ENCODE measurements at places on chromosomes 12 and 14.

DNA sequence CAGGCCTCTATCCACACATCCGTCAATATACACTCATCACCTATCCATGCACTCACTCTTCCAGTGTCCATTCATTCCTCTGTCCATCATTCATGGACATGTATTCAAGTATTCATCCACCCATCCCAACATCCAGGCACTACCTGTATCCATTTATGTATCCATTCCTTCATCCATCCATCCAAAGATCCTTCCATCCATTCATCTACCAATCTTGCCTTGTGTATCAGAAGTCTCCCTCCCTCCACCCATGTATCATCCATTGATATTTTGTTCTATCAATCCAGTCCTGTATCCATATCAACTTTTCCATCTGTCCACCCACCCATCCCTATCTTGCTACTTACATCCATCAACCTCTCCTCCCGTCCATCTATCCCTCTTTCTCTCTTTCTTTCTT is 4.0 kb downstream of the BEGAIN start:
- no peak for DNase-seq

DNA sequence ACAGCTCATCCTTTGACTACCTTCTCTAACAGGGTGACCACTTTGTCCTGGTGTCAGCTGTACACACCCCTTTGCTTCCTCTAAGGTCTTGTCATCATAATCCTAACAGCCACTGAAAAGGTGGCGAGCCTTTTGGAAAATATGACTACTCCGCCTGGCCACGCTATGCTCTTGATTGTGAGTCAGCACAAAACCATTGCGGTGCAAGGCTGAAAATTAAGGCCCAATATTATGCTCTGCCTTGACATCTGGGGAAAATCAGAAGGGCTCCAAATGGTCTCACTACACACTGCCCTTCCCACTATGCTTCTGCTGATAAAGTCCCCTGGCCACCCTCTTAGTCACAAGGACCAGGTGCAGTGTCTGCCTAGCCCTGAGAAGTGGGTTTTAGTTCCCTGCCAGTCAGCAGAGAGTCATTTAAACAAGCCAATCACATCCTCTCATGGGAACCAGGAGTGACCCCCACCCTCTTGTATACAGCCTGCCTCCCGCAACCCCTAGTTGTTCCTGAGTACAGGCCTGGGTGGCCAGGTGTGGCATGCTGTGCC is 34.3 kb downstream of the FGD6 start:
- DNase-seq: no peak

DNA sequence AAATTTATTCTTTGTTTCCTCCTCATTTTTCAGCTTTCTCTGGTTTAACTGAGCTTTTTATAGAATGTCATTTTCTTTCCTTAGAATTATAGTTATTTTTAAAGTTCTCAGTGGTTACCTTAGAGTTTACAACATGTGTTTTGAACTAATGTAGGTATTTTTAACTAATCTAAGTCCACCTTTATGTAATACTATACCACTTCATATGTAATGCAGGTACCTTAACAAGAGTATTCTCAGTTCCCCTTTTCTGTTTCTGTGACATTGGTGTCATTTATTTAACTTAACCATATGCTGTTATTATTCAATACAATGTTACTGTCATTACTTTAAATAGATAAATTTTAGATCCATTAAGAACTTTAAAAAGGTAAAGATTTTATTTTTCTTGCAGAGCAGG is 30.3 kb upstream of the KCNC2 start:
- no peak for DNase-seq

GRCh38 chr14:69151458-69152180 is 1.3 kb downstream of the DCAF5 start:
- no peak for DNase-seq

DNA sequence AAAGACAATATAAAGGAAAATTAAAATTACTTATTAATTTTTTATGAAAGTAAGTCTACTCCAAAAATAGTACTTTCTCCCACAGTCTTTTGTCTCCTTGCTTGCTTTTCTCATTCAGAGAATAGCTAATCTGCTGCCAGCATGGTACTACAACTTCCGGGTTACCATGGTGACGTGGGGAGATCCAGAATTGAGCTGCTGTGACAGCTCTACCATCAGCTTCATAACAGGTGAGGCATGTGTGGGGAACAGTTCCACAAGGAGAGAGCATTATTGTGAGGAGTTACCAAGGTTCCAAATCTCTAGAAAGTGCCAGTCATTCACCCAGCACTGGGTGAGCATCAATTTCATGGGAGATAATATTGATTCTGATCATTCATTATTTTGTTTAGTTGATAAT is 197.8 kb downstream of the PTPRO start:
- DNase-seq: no peak

Data from GM04503 (cell line).